Activated CD8-positive, alpha-beta memory T cell treated with anti-CD3 and anti-CD28 coated beads, Interleukin-2, amount 10 ng/mL, durations not matched to agents 7 days and 5 days (primary cell): ENCODE measurements at places on chromosomes 1 and 21. TPM values are rescaled to one million over a fixed set of nuclear protein-coding genes. Genes with fewer than 3 reads are reported as not detected.

The HSD3B2 gene
- total RNA-seq = not detected

The THEMIS2 gene
- total RNA-seq = 23.4 TPM

The RNU1-1 gene
- total RNA-seq = 922 TPM

The CCDC27 gene
- total RNA-seq = not detected

The HOOK1 gene
- 2.3 TPM for total RNA-seq

The GPATCH4 gene
- total RNA-seq = 40.5 TPM

The OR2M3 gene
- total RNA-seq = not detected

The PGM1 gene
- total RNA-seq = 32.8 TPM

The RYR2 gene
- 0.40 TPM for total RNA-seq

The LCE1A gene
- not detected for total RNA-seq

The CLCA1 gene
- total RNA-seq = not detected
